Naive thymus-derived CD8-positive, alpha-beta T cell (primary cell): ENCODE measurements at places on chromosomes 16 and 17. TPM values are rescaled to one million over a fixed set of nuclear protein-coding genes. Genes with fewer than 3 reads are reported as not detected.

GRCh38 chr17:20784100-20784665 lies 204.7 kb downstream of the CDRT15L2 start:
- H3K27ac ChIP-seq, result no peak overlapping the region
- no peak overlapping the region for H3K4me3 ChIP-seq
- no peaks in the 10 kb centered on the region for H3K4me1 ChIP-seq
- peaks cover 15% of the 10 kb centered on the region for H3K27me3 ChIP-seq
- no peaks in the 10 kb centered on the region for H3K36me3 ChIP-seq

- no peaks in the 10 kb centered on the region for H3K36me3 ChIP-seq
- H3K27me3 ChIP-seq, result no peaks in the 10 kb centered on the region
- no peak overlapping the region for H3K27ac ChIP-seq
- no peak overlapping the region for H3K4me3 ChIP-seq
Observed at GRCh38 chr17:60792250-60792898, 114.7 kb downstream of the BCAS3 start.

- no peaks in the 10 kb centered on the region for H3K36me3 ChIP-seq
- H3K4me3 ChIP-seq, result no peak overlapping the region
- no peak for DNase-seq
- H3K27me3 ChIP-seq, result no peaks in the 10 kb centered on the region
- peaks cover 19% of the 10 kb centered on the region for H3K4me1 ChIP-seq
Observed at GRCh38 chr16:29765167-29766032, 12.7 kb upstream of the ZG16 start.

PLA2G10 gene
- total RNA-seq, result not detected

- no peak overlapping the region for H3K4me3 ChIP-seq
- DNase-seq, result no peak
- H3K27ac ChIP-seq, result no peak overlapping the region
- no peaks in the 10 kb centered on the region for H3K4me1 ChIP-seq
- peaks cover 9% of the 10 kb centered on the region for H3K27me3 ChIP-seq
Observed at GRCh38 chr17:56064506-56064905, 88.8 kb upstream of the ANKFN1 start.

DNA sequence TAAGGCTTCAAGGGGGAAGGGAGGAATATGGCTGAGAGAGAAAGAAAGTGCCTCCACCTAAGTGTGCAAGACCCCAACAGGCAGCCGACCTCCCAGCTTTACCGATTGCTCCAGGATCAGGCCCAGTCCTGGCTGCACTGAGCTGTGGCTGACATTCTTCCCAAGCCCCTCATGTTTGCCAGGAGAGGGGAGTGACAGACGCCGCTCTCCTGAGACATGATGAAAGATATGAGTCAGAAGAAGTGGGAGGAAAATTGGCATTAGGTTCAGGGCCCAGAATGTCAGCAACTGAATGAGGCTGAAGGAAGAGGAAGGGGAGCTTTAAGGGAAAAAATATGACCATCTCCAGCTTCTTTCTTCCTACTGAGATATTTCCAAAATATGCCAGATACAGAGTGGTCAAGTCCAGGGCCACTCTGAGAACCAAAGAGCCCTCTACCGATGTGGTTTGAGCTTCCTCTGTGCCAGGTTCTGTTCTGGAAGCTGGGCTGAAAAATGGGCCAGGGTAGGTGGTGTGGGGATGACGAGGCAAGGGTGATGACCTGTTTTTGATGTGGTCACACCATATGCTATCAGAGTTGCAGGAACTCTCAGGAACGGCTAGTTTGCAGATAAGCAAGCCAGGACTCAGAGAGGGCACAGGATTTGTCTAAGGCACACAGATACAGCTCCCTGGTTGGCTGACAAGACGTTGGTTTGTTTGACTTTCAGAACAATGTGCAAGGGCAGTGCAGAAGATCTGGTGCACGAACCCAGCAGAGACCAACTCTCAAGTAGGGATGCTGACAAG lies 176.7 kb downstream of the SOX9 start:
- no peak overlapping the region for H3K4me3 ChIP-seq
- H3K4me1 ChIP-seq, result no peaks in the 10 kb centered on the region
- H3K36me3 ChIP-seq, result no peaks in the 10 kb centered on the region
- no peak overlapping the region for H3K27ac ChIP-seq
- H3K27me3 ChIP-seq, result peaks cover 2% of the 10 kb centered on the region
- no peak for DNase-seq

- H3K27me3 ChIP-seq, result no peaks in the 10 kb centered on the region
- no peak overlapping the region for H3K27ac ChIP-seq
- no peaks in the 10 kb centered on the region for H3K36me3 ChIP-seq
- H3K4me3 ChIP-seq, result no peak overlapping the region
Observed at GRCh38 chr17:2137342-2138098, 82.6 kb downstream of the HIC1 start.

DNA sequence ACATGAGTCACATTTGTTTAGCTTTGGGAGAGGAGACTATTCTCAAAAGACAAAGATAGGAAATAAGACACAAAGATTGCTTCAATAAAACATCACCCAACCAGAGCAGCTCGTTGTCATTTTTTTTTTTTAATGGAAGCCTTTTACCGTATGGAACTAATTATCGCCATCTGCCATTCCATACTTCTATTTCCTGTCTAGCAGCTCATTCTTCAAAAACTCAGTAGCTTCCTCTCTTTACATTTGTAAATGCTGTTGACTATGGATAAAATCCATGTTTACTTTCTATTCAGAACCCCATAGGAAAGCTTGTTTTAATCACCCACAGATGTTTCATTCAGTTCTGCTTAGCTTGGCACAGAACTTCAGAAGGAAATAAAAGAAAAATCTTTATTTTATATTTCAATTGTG lies 110.0 kb upstream of the PSMD7 start:
- H3K27ac ChIP-seq, result no peak overlapping the region
- H3K4me3 ChIP-seq, result no peak overlapping the region
- peaks cover 47% of the 10 kb centered on the region for H3K27me3 ChIP-seq
- H3K4me1 ChIP-seq, result no peaks in the 10 kb centered on the region
- DNase-seq, result no peak
- peaks cover 4% of the 10 kb centered on the region for H3K36me3 ChIP-seq

PIK3R6 gene
- total RNA-seq, result 0.44 TPM

- H3K36me3 ChIP-seq, result peaks cover 7% of the 10 kb centered on the region
- peaks cover 6% of the 10 kb centered on the region for H3K27me3 ChIP-seq
- H3K4me3 ChIP-seq, result no peak overlapping the region
- peaks cover 11% of the 10 kb centered on the region for H3K4me1 ChIP-seq
Observed at GRCh38 chr17:290121-290521, 62.5 kb downstream of the RPH3AL start.
